ENCODE measurements at places on chromosomes 7 and 10. TPM values are rescaled to one million over a fixed set of nuclear protein-coding genes. Genes with fewer than 3 reads are reported as not detected.

- peak; percentile 44 for DNase-seq
Observed at GRCh38 chr10:101301111-101301731, 52.7 kb upstream of the BTRC start.

DNA sequence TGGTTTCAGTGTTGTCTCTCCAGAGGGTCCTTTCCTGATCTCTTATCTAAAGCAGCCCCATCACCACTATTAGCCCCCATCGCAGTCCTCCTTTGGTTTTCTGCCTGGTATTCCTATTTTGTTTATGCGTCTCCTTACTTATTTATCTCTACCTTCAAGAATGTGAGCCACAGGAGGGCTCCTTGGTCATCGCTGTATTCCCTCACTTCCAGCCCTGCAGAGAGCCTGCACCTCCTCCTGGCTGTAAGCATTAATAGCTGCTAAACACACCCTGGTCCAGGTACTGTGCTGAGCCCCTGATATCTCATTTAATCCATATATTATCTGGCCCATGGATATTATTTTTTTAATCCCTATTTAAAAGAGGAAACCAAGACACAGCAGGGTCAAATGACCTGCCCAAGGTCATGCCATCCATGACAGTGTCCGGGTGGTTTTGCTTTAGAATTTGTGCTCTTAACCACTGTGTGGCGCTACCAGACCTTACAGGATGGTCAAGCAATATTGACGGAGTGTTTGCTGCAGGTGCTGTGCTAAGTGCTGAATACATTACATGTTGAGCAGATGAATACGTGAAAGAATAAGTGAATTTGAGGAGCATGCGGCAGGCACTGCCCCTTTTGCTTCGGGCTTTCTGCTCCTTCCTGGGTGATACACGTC is 227.2 kb downstream of the ADAM12 start:
- DNase-seq: no peak

- DNase-seq: no peak
Observed at GRCh38 chr7:100342765-100343164, 15.2 kb upstream of the PILRB start.

- peak; percentile 47 for DNase-seq
Observed at GRCh38 chr7:34823650-34824258, 165.7 kb downstream of the NPSR1 start.

DNA sequence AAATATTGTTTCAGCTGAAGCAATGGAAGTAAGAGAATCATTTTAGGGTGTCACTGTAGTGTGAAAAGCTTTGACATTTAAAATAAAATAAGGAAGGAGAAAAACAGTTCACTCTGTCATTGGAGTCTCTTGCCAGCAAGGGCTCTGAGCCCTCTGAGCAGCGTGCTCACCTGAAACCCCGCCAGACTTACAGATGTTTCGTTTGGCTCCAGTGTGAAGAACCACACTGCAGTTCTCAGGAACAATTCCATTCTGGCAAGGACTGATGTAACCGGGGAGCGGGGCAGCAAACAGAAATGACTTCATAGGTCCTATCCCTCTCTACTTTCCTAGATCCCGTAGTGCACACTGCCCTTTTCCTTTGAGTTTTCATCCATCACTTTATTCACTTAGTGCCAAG is 164.3 kb downstream of the CELF2 start:
- no peak for DNase-seq

- DNase-seq: no peak
Observed at GRCh38 chr10:62919776-62920175, 103.6 kb upstream of the EGR2 start.

GRCh38 chr7:5869691-5870090 is 10.9 kb upstream of the OCM start:
- no peak for DNase-seq

DNA sequence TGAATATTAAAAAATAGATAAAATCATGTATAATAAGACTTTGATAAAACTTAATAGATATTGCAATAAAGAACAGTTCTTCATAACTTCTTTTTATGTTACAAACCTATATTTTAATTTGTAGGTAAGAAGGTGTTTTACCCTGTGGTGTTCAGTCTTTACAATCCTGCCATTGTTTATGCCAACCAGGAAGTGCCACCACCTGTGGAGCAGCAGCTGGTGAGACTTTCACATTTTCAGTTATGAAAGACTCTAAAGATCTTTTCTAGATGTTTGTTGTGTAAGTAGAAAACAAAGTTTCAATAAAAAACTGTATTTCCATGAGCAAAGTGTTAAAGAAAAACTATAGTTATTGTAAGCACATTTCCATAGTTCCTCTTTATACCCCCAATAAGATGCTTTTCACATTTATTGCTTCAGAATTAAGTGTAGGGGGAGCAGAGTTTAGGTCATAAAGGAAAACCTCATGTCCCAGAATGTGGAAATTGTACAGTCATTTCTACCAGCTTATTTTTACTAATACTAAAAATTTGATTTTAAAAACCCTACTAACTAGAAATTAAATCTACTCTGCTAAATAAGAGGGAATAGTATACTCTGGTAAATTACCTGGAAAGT is 28.7 kb downstream of the CSGALNACT2 start:
- DNase-seq: peak; percentile 22

DNA sequence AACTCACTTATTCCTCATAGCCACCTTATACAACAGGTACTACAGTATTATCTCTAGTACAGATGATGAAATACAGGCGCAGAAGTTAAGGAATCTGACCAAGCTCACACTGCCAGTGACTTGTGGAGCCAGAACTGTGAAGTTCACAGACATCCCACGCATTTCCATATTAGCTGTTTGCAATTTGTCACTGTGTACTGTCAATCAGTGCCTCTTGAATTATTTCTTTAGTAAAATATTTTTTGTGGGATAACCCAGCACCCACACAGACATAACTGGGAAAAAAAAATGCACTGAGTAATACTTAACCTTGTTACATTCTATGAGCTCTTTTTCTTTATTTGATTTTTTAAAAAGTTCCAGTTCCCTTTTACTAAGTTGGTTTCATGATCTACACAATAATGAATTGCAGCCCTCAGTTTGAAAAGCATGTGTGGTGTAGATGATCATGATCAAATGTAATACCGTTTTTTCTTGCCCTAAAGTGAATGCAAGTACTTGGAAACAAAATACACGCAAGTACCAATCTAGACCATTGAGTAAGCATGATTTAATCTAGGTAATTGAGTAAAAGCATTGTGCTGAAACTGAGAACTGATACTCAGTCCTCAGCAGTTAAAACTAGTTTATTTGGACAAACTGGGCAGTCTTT is 14.1 kb downstream of the CUL1 start:
- DNase-seq: no peak

- no peak for DNase-seq
Observed at GRCh38 chr7:51965454-51965853, 648.8 kb upstream of the COBL start.

- DNase-seq: no peak
Observed at GRCh38 chr10:71218651-71219050, 6.3 kb downstream of the UNC5B start.

- DNase-seq: no peak
Observed at GRCh38 chr7:141513720-141514119, 37.5 kb upstream of the AGK start.

- DNase-seq: no peak
Observed at GRCh38 chr10:23331567-23332301, 12.9 kb downstream of the C10orf67 start.

DNA sequence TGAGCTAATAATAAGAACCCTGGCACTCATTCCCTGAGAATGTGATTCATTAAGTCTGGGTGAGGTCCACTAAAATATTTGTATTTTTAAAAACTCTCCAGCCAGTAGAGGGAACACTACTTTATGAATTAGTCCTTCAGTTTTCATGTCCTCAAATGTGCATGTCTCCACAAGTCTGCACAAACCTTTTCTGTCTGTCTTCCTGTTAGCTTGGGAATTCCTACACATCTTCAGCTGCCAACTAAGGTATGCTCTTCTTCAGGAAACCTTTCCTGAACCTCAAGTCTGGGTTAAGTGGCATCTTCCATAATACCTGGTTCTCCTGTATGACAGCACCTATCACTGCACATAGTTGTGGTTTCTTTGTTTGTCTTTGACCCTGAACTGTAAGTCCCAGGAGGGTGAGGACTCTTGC is 119.6 kb upstream of the MKX start:
- no peak for DNase-seq

DNA sequence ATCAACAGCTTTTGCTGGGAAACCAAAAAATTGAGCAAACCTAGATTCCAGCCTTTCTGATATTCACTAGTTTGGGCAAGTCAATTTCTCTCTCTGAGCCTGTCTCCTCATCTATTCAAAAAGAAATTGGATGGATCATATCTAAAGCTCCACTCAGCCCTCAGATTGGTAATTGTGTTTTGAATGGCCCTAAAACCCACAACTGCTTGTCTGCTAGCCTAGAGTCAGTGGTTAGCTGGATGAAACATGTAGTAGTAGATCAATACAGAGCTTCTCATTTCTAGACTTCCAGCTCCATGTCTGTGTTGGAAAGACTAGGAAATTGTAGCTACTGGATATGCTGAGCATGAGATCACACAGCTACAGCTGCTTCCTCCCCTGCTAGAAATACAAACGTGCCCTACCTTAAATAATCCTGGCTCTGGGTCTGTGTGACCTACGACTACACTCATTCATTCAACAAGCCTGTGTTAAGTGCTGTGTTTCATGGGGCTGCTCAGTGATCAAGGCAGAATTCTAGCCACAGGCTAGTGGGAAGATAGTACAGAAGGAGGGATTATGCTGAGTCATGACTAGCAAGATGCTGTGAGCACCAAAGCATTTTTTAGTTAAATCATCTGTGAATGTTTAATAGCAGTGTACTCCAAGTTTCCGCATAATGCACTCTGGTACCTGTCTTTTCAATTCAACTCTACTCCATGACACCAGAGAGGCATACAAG is 15.7 kb downstream of the DNTT start:
- DNase-seq: no peak

DNA sequence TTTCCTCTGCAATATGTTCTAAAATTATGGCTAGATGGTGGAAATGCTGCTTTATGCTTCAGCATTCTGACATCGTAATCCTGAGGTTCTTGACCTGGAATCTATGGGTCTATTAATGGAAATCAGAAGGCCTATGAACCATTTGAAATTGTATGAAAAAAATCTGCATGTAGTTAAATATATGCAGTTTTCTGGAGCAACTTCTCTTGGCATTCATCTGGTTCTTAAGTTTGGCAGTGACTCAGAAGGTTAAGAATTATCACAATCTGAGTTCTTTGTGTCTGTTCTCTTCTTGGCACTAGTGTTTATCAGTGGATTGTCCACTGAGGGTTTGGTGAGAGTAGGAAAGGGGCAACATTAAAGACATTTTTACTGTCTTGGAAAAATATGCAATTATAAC is 71.1 kb upstream of the FZD1 start:
- no peak for DNase-seq

GRCh38 chr10:31758495-31758894 is 170.1 kb downstream of the ARHGAP12 start:
- DNase-seq: peak; percentile 12

DNA sequence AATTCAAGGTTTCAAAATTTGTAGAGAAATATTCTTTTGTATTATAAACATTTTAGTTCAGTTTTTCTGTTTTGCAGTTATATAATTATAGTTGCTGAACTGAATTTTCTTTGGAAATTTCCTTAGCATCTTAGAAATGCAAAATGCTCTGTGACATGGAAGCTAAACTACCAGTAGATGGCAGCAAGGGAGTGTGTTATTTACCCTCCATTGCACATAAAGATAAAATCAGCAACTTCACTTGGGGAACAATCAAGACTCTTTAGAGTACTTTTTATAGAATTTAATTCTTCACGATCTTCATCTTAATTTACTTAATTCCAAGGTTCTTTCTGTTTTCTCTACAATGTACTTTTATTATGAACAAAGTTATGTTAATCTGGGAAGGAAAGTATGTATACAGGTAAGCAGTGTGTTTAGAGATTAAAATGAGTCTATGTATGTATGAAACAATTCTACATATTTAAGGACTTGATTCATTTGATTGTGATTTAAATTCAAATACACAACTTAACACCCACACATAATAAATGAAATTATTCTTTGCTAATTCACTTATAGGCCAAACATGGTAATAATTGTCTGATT is 404.2 kb downstream of the THSD7A start:
- DNase-seq: peak; percentile 66

Gene SPRN
- 0.89 TPM for polyA plus RNA-seq

Gene DLX5
- not detected for polyA plus RNA-seq

Gene FKBP6
- polyA plus RNA-seq: not detected

Gene SP4
- polyA plus RNA-seq: 5.3 TPM

Gene NYAP1
- polyA plus RNA-seq: 2.3 TPM

Gene IQCE
- polyA plus RNA-seq: 20.8 TPM

Gene SLC12A9
- polyA plus RNA-seq: 28.8 TPM

All from small intestine (tissue), 16 donors.